NCI-H69 (cell line): ENCODE measurements at places on chromosomes 2 and 18.

DNA sequence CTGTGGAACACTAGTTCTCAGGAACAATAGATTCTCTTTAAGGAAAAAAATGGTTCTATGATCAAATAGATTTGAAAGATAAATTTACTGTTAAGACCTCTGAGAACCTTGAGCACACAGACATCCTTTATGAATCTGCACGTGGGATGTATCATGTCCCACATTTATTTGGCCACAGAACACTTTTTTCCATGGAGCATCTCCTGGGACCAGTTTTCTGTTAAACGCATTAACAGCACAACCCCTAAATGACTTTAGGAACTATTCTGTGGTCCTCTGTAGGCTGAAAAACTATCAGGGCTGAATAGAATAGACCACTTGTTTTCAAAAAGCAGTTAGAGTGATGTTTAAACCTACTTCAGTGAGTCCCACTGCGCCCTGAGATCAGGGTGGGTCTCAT, 132.2 kb upstream of the PID1 start:
- no peak for DNase-seq

GRCh38 chr2:54428108-54428831, 27.9 kb upstream of the SPTBN1 start:
- no peak for DNase-seq

DNA sequence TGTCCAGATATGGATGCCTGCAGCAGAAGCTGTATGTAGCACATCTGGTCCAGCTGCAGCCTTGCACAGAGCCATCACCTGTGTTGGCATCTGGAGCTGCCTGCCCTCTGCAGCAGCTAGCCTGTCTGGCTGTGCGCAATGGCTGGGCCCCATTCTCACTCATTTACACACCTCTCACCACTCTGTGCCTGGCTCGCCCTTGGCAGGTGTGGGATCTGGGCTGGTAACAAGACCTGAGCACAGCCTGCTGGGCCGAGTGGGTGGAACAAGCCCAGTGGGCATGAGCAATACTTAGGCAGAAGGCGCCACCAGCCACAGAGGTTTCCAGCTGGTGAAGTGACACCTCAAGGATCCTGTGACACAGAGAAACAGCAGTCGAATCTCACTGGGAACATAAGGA, 714.1 kb downstream of the NUP35 start:
- DNase-seq: no peak

- peak; percentile 77 for DNase-seq
These were observed 100.2 kb downstream of the AGAP1 start for GRCh38 chr2:235594041-235594440.

GRCh38 chr2:138515092-138515491, 13.5 kb downstream of the SPOPL start:
- no peak for DNase-seq

GRCh38 chr2:160936044-160936806, 224.0 kb upstream of the TANK start:
- no peak for DNase-seq

DNA sequence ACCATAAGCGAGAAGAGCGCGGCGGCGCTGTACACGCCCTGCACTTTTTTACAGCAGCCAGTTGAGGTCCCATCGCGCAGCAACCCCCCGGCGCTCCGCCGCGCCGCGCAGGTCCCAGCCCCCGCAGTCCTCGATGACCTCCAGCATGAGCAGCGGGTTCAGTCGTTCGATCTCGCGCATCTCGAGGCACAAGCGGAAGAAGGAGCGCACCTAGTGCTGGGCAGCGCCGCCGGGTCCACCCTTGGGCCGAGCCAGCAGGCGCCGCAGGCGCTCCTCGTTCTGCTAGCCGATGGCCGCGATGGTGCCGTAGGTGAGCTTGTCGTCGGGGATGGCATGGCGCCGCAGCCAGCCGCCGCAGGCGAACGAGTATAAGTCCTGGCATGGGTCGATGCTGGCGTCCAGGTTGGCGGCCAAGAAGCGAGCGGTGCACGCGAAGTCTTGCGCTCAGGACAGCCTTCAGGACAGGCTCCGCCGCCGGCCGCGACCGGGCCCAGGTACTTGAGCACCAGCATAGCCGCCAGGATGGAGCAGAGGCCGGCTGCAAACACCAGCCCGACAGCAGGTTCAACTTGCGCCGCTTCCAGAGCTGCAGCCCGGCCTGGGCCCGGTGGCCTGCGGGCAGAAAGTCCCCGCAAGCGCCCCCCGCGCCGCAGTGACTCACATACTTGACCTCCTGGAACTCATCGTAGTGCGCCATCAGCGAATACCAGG, 8.3 kb downstream of the ALPP start:
- no peak for DNase-seq

- no peak for DNase-seq
These were observed 162.7 kb downstream of the ARL4C start for GRCh38 chr2:234334151-234334550.

DNA sequence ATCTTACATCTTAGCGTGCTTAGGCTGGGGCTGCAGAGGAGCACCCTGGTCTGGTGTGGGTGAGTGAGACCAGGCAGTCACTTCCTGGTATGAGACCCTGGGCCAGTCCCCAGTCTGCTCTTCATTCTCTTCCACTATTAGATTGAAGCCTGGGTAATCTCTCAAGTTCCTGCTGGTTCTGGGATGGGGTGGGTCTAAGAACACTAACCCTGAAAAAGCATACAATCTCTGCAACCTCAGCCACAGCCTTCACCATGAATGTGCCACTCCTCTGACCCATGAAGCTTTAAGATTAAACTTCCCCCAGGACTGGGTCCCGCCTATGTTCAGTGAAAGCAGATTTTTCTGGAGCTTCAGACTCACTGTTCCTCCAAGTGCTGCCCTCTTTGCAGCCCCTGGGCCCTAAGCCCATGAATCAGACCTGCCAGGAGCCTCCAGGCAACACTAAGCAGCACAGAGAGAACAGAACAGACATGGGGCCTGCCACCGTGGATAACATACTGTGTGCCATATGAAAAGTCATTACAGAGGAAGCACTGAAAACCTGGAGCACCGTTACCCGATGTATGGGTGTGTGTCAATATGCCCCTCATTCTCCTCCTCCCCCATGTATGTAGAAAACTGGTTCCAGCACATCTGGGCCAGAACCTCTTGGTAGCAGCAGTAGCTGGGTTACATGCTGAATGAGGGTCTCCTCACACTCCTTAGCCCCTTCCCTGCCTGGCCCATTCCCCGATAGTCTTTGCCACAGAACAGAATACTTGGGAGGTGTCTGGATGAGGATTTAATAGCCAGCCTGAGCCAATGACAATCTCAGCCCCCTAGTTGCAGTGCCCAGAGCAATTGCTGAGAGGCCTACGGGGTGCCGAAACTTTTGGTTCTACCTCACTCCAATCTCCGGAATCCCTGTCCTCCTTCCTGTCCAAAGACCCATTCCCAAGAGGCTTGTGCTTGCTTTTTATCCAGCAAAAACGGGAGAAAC, 2.7 kb upstream of the SIX2 start:
- DNase-seq: no peak

- DNase-seq: peak; percentile 2
These were observed 73.2 kb downstream of the PLA2R1 start for GRCh38 chr2:159989249-159989648.

DNA sequence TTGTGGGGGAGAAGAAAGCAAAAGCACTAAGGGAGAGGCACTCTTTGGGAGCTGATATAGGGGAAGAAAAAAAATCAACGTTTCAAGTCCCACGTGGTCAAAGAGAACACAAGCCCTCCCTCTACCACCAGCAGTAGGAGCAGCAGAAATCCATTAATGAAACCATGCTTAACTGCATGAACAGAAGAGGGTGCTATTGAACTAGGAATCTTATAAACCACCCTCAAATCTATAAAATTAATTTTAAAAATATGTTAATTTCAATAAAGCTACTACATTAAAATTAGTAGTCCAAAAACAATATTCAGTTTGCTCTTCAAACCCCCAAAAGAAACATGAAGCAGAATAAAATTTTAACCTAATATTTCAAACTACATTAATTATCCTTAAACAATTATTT, 147.8 kb downstream of the TMEM18 start:
- peak; percentile 49 for DNase-seq

- DNase-seq: no peak
These were observed 54.9 kb upstream of the TSPYL6 start for GRCh38 chr2:54310961-54311360.

DNA sequence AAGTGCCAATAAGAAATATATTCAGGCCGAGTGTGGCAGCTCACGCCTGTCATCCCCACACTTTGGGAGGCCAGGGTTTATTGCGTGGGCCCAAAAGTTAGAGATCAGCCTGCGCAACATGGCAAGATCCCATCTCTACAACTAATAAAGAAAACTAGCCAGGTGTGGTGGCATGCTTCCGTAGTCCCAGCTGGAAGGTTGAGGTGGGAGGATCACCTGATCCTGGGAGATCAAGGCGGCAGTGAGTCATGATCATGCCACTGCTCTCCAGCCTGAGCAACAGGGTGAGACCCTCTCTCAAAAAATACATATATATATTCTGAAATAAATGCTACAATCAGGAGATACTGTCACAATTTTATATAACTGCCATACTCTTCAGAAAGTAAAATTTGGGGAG, 1604.8 kb upstream of the NXPH2 start:
- no peak for DNase-seq

DNA sequence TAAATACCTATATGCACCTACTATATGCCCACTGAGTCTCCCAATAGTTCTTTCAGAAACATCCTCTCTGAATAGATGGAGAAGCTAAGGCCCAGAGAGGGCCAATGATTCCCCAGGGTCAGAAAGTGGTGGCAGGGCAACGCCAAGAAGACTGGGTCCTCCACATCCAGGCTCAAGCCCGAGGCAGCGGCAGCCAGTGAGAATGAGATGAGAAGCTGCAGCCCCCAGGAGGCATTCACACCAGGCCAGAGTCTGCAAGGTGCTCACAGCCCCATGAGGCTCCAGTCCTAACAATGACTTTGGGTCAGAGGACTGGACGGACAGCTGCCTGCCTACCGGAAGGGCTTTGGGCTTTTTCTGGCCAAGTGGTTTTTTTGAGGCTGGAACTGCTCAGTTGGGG, 3.5 kb downstream of the TEX261 start:
- no peak for DNase-seq

- DNase-seq: no peak
These were observed 271.8 kb downstream of the GLI2 start for GRCh38 chr2:121007490-121007853.

DNA sequence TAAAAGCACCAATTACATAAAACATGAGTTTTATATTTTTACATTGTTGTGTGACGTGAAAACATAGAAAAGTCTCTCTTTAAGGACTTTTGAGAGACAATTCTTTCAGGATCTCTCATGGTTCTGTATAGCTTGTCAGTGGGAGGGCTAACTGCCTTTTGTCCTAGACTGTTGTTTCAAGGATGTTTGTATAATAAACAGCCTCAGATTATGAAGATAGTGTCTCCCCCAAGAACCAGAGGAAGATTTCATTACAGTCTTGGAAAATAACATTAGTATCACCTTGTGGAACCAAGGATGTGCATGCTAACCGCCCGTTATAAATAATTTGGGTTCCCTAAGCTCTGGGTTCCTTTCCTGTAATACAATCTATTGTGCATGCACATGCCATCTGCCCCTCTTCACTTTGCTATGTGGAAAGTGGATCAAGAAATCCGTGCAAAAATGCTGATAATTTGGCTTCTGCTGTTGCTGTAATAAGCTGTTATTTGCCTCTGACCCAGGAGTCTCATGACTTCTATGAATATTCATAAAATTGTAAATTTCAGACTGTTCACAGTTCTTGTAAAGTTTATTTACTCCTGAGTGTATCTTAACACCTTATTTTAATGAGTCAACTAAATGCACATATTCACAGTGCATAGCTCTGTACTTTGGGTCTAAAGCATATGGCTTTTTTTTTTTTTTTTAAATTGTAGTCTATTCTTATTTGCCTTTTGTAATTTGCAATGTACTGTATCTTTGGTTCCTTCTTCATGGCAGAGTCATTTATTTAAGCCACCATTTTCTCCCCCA, 265.5 kb downstream of the PTH2R start:
- peak; percentile 2 for DNase-seq

- no peak for DNase-seq
These were observed 26.5 kb upstream of the FAM117B start for GRCh38 chr2:202608142-202608852.

DNA sequence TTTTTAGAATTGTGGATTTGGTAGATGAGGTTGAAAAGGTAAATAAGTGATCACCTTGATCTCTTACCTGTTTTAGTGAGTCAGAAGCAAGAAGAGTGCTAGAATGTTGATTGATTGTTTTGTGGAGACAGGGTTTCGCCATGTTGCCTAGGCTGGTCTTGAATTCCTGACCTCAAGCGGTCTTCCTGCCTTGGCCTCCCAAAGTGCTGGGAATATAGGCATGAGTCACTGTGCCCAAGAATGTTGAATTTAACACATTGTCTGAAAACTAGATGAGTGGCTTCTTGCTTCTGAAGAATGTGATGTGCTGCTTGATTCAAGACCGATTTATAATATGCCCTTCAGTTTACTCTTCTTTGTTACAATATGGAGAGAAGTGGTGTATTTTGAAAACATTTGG, 121.3 kb downstream of the FMNL2 start:
- no peak for DNase-seq

- no peak for DNase-seq
These were observed 53.1 kb downstream of the KCTD1 start for GRCh38 chr18:26495287-26495686.

GRCh38 chr18:5518899-5519371, 24.9 kb downstream of the EPB41L3 start:
- DNase-seq: peak; percentile 68

GRCh38 chr2:43132683-43133301, 93.6 kb downstream of the ZFP36L2 start:
- DNase-seq: no peak

DNA sequence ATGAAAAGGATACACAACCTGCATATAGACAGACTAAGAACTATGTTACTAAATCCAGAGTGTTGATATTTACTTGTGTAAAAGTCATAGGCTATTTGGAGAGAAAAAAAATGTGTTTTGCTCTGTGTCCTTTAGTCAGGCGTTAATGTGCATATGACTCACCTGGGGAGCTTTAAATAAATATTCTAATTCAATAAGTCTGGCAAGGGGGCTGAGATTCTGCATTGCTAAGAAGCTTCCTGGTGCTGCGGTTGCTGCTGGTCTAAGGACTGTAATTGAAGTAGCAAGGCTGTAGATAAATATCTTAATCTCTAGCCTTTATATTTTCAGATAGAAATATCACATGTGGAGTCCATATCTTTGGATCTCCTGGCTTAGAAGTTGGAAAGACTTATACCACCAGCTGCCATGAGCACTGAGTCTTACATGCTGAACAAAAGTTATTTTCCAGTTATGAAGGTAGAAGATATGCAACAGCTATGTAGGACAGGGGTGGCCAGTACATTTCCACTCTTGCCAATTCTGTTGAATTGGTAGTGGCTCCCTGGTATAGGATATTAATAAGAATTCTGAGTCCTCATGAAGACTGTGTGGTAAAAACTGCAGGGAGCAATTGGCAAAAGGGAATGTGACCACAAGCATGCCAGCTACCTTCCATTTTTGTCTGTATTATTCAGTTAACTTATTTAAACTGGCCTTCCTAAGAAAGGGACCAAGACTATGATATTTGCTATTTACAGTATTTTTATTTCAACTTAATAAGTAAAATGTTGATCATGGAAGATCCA, 4.8 kb downstream of the SPAG16 start:
- no peak for DNase-seq

DNA sequence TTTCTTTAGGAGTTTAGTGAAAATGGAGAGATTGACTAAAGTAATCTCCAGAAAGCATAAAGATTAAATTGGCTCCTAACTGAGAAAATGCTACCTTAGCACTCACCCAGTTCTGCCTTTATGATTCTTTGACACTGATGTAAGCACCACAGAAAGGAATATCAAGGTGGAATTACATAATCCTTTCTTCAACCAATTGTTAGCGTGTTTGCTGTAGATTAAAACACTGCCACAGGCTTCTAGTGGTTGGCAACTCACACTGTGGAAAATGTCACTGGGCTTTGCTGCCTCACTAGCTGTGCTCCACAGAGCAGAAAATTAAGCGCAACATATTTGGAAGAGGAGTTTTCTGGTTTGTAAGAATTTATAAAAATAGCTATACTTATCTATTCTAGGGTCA, 104.1 kb downstream of the DLGAP1 start:
- DNase-seq: peak; percentile 47
